ENCODE measurements at places on chromosomes 7 and 10.

- DNase-seq = no peak
Observed at GRCh38 chr7:142800088-142800487, 29.3 kb downstream of the PRSS2 start.

DNA sequence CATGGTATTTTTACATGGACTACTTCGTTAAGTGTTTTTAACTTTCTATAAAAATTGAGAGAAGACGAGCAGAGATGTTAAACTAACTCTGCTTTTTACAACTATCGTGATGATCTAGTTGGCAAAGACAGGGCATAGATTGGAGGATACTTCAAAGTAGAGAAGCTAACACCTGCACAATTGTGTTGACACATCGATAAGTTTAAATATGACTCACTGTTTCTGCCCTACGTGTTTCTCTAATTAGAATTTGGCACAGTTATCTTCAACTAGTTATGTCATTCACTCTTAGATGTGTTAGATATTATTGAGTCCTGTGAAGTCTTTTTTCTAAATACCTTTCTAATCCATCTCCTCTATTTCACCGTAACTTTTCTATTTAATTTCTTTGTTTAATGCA is 68.5 kb upstream of the FERD3L start:
- no peak for DNase-seq

- no peak for DNase-seq
Observed at GRCh38 chr10:77264107-77264506, 373.5 kb downstream of the KCNMA1 start.

DNA sequence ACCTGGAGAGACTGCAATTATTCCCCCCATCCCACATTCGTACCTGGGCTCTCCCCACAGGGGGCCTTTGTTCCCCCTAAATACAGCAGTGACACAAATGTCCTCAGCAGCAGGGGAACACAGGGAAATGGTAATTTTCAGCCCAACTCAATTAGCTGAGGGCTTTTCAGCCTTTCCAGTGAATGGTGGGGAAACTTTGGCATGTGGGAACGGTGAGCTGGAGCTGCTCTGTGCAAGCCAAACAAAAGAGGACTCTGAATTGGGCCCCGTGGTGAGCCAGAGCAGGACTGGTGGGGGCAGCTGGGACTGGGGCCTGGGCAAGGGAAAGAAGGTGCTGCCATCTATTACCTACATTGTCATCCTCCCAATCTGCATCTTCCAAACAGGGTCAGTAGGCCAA is 51.0 kb downstream of the FBXW4 start:
- no peak for DNase-seq

DNA sequence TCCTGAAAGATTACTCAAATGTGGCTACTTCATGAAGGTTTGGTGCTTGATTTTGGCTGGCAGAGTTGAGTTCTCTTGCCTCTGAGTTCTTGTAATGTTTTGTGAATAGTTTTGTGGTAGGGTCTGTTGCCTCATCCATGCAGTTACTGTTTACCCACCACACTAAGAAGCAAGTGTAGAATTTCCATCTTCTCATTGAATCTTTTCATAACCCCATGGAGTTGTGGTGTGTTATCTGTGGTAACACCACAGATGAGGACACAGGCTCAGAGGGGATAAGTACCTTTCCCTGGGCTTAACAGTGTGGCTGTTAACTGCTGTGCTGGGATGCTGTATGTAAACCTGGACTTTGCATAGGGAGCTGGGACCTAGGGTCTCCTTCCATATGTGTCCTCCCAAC is 186.3 kb downstream of the CAMK1D start:
- DNase-seq = no peak

GRCh38 chr10:60903096-60903495 is 40.9 kb downstream of the RHOBTB1 start:
- no peak for DNase-seq

DNA sequence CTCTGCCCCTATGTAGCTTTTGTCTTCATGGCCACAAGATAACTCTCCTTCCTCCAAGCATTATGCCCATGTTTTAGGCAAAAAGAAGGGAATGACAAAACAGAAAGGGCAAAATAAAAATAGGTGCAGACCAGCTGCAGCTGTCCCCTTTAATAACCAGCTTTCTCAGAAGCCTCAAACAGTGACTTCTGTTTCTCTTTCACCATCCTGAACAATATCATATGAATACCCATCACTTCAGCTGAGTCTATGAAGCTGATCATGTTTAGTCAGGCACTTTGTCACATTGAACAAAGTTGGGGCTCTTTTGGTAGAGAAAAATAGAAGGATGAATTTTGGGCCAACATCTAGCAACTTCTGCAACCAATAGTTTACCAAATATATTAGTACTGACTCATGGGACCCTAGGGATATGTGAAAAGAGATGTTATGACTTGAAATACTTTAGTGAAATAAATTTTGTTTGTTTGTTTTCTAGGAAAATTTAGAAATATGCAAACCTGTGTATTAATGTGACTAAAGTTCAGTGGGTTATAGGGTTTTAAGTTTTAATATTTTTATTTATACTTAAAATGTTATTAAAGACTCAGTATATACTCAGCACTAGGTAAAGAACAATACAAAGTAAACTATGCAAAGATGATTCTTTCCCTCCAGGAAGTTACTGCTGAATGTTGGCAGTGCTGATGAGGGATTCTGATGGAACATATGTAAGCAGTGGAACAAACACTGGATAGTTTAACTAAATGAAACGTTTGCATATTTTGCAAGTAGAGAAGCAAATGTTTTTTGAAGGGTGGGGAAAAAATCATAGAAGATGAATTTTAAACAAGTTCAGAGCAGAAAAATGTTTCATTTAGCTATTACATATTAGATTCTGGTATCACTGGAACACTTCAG is 133.7 kb downstream of the FOXP2 start:
- no peak for DNase-seq

- no peak for DNase-seq
Observed at GRCh38 chr7:93985101-93985500, 19.1 kb downstream of the BET1 start.

- DNase-seq = no peak
Observed at GRCh38 chr10:6574664-6575176, 5.4 kb downstream of the PRKCQ start.

- DNase-seq = no peak
Observed at GRCh38 chr7:831596-832166, 595 bp upstream of the SUN1 start.

GRCh38 chr10:3761021-3761686 is 23.9 kb downstream of the KLF6 start:
- no peak for DNase-seq

- no peak for DNase-seq
Observed at GRCh38 chr7:115047958-115048720, 126.2 kb downstream of the MDFIC start.

DNA sequence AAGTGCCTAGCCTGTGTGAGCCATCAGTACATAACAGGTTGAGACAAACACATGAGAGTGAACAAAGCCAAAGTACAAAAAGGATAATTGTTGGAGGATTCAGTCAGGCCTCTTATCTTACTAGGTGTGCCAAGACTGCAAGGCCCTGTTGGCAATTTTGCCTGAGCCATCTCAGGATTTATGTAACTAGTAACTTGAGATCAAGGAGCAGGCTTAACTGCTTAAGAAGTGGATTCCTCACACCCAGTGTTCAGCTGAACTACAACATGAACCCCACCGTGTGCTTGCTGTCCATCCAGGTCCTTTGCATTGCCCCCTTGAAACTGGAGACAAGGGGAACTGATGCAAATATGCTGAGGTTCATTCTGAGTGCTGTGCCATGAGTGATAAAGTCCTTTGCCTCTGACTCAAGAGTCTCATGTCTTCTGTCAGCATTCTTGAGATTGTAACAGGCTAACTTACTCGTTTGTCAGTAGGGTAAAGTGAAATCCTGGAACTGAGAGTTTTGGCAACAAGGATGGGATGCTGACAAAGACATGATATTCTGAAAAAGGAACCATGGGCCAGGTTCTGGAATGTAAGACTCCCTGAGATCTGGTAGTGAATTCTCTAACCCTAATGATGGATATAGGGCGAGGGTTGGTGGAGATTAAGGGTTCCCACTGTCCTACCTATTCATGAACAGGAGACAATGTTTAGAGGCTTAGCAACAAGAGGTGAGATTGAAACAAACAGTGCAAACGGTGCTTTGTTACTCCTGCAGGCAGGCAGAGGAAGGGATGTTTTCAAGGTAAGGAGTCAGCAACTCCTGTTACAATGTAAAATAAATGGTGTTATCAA is 44.1 kb upstream of the GATAD1 start:
- DNase-seq = no peak

DNA sequence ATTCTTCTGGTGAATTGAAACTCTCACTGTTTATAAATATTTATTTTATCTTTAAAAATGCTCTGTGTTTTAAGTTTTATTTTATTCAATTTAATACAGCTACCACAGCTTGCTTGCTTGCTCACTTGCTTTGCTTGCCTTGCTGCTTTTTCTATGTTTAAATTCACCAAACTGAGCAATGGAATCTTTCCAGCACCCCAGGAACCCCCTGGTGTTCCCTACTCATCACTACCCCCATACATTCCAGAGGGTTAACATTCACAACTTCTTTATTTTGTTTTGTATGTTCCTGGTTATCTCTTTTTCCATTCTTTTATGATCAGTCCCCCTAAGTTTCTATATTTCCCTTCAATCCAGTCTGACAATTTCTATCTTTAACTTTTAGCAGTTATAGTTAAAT is 166.5 kb upstream of the COL1A2 start:
- DNase-seq = no peak

GRCh38 chr7:6705959-6706665 is 635 bp downstream of the ZNF12 start:
- no peak for DNase-seq

- DNase-seq = no peak
Observed at GRCh38 chr10:21638681-21639080, 104.6 kb downstream of the MLLT10 start.

DNA sequence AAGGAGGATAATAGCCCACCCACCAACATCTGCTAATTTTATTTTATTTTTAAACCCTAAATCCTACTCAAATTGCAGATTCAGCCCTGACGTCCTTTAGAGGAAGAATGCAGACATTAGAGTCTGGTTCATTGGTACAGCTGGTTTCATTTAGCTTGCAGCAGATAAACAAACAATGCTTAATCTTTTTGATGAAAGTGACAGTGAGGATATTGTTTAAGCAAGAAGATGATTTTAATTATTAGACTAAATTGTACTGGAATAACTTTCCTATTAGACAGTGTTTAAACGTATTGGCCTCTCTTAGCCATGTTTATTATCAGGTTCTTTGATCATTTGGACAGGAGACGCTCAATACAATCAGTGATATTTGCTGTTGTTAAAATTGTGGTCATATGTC is 164.8 kb downstream of the CDK14 start:
- no peak for DNase-seq

- DNase-seq = no peak
Observed at GRCh38 chr7:150849204-150849775, 3.0 kb upstream of the AOC1 start.

GRCh38 chr10:78931321-78932053 is 137.3 kb upstream of the ZMIZ1 start:
- no peak for DNase-seq

DNA sequence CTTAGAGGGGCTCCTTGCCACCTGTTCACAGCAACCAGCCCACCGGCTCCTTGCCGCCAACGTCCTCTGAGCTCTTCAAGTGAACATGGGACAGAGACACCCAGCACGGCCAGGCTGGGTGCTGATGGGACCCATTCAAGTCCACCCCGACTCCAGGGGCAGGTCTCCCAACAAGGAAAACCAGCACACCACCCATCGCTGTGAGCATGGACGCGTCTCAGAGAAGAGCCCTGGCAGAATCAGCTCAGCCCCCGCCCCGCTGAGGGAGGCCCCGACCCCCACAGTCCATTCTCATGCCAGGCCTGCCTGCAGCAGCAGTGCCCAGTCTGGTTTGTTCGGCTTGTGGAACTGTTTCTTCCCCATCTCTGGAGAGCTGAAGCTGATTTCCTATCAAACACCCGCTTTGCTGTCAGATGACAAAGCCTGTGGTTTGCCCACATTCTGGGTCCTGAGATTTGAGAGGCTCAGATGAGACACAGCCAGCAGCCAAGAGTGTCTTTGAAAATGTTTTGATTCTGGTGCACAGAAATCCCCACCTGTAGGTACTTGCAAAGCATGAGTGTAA is 216.6 kb downstream of the ZMYND11 start:
- DNase-seq = no peak

DNA sequence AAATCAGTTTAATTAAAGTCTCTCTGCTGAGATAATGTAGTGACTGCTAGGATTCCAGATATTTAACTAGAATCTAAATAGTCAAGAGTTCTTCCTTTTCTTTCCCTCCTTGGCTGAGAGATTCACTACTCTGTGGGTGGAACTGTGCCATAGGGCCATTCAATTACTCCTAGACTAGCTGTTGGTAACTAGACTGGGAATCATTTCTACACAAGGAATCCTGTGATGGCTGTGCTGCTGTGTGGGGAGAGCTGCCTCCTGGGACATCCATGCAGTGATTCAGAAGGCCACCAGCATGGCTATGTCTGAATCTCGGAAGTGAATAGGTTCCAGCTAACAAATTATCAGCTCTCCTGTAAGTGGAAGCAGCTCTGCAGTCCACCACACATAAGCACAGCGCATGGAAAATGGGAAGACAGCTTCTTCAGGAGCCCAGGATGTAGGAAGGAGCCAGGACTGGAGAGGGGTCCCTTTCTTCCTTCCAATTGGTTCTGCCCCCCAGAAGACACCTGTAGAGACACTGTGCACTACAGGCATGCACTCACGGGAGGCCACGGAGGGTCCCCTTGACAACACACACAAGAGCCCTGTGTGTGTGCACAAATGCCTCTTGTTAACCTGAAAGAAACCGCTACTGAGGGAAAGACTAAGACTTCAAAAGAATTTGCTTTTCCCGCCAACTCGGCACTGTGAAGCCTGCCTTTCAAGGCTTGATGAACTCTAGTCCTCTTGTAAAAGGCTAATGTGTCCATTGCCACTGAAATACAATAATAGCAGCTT is 66.5 kb downstream of the SCRN1 start:
- DNase-seq = no peak

- DNase-seq = no peak
Observed at GRCh38 chr10:70324951-70325781, 41.4 kb upstream of the NPFFR1 start.

GRCh38 chr10:120606051-120606764 is 149.2 kb downstream of the PLPP4 start:
- DNase-seq = no peak

GRCh38 chr10:125283191-125283835 is 123.0 kb upstream of the CTBP2 start:
- no peak for DNase-seq

DNA sequence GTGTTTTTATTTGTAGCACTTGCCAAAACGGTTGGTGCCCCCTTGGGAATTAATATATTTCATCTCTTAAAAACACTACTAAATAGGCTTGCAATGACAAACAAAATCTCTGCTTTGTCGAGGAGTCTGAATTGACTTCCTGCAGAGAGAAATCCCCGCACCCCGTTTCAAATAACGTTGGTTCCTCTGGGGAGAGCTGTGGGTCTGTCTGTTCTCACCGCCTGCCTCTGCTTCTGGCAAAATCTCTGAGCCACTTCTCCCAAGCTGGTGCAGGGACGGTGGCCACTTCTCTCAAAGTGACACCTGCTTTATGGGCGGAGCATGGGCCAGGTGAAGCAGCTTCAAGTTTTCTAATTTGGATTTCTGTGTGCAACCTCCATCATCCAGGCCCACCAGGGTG is 186.3 kb upstream of the ADARB2 start:
- no peak for DNase-seq

GRCh38 chr7:101308245-101309085 is 13.1 kb downstream of the IFT22 start:
- DNase-seq = no peak

- DNase-seq = no peak
Observed at GRCh38 chr7:148979827-148980226, 48.5 kb downstream of the PDIA4 start.

- DNase-seq = no peak
Observed at GRCh38 chr10:85612378-85612775, 754.2 kb downstream of the GRID1 start.

Data from cortex of kidney (tissue), 1 donor.